ENCODE measurements at places on chromosomes 4 and X. TPM values are rescaled to one million over a fixed set of nuclear protein-coding genes. Genes with fewer than 3 reads are reported as not detected.

SAGE1 gene
- total RNA-seq: not detected

- H3K4me1 ChIP-seq: no peaks in the 10 kb centered on the region
- H3K36me3 ChIP-seq: no peaks in the 10 kb centered on the region
- no peak overlapping the region for H3K4me3 ChIP-seq
- DNase-seq: no peak
Observed at GRCh38 chr4:87574996-87575395, 33.3 kb upstream of the DSPP start.

BTK gene
- total RNA-seq: 19.7 TPM

GRCh38 chr4:27338530-27338929 is 477.9 kb downstream of the STIM2 start:
- no peak for DNase-seq
- no peak overlapping the region for H3K4me3 ChIP-seq
- H3K27me3 ChIP-seq: no peaks in the 10 kb centered on the region
- H3K27ac ChIP-seq: no peak overlapping the region
- H3K36me3 ChIP-seq: no peaks in the 10 kb centered on the region

- H3K4me1 ChIP-seq: no peaks in the 10 kb centered on the region
- no peaks in the 10 kb centered on the region for H3K36me3 ChIP-seq
- H3K27me3 ChIP-seq: no peaks in the 10 kb centered on the region
- H3K4me3 ChIP-seq: no peak overlapping the region
Observed at GRCh38 chrX:74408304-74408703, 13.0 kb upstream of the SLC16A2 start.
